ENCODE measurements at places on chromosomes 6 and 20.

DNA sequence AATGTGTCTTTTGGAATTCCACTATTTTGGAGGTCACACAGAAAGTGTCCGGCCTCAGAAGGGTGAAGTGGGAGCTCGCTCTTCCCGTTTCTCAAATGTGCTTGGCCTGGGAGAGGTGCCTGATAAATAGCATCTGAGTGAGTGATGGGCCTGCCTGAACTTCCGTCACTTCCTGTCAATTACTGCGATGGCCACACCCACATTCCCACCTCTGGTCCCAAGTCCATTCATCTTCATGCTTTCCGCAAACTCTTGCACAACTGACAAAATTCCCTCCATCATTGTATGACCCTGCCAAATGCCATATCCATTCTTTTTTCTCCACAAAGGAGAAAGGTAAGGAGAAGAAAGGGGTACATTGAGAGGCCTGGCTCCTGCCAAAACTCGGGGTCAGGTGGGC, 169.0 kb downstream of the QKI start:
- DNase-seq, result no peak

DNA sequence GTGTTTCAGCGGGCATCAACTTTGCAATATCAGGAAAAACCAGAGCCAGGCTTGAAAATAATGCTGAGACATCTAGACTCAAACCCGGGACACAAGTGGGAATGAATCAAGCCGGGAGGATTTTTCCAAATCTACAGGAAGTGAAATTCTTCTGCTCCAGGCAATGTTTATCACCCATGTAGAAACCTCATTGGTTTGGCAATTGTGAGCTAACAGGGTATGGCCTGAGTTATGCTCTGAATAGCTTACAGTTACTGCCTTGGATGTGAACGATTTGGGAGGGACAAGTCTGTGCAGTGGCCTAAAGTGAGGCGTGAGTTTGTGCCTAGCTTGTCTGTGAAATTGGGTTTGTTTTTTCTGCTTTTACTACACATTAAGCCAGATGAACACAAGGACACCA, 87.4 kb downstream of the PCSK2 start:
- DNase-seq, result no peak

- no peak for DNase-seq
These were observed 52.8 kb downstream of the YTHDF1 start for GRCh38 chr20:63163171-63163570.

- DNase-seq, result no peak
These were observed 36.2 kb downstream of the ARMC2 start for GRCh38 chr6:108884211-108885059.

DNA sequence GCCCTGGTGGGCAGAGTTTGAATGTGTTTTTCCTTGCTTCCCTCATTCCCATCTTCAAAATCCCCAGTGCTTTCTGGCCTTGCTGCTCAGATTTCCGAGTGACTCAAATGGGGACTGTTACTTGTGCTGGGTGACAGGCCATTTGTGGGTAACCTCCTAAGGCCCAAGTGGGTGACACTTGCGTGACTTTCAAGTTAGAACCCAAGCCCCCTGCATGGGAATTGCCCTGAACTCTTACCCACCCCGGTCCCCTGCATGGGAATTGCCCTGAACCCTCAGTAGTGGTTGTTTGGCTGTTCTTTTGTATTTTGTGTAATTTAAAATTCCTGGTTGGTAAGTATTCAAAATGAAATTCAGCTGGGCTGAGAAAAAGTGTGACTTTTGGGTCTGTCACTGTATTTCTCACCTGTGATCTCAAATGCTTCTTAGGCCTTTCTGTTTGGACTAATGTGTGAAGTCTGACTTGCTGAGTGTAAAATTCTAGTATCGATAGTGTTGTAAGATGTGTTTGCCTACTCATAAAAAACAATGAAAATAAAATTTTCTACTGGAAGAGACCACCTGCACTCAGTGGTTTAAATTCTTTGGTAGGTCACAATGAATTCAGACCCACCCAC, 12.4 kb upstream of the RBM38 start:
- no peak for DNase-seq

DNA sequence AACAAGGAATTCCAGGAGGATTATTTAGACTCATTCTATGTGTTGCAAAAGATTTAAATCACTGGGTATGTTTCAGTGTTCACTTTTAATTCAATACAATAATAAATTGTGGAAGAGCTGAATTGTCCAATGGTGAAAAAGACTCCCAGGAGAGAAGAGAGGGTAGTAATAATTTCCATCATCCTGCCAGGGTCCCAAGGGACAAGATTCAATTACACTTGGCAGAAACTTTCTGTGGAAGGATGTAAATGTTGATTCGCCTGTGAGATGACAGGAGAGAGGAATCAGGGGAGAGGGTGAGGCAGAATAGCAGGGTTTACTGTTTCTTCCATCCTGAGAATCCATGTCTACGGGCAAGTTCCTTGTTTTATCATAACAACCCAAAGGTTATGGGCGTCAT, 342.7 kb downstream of the ESR1 start:
- DNase-seq, result no peak

DNA sequence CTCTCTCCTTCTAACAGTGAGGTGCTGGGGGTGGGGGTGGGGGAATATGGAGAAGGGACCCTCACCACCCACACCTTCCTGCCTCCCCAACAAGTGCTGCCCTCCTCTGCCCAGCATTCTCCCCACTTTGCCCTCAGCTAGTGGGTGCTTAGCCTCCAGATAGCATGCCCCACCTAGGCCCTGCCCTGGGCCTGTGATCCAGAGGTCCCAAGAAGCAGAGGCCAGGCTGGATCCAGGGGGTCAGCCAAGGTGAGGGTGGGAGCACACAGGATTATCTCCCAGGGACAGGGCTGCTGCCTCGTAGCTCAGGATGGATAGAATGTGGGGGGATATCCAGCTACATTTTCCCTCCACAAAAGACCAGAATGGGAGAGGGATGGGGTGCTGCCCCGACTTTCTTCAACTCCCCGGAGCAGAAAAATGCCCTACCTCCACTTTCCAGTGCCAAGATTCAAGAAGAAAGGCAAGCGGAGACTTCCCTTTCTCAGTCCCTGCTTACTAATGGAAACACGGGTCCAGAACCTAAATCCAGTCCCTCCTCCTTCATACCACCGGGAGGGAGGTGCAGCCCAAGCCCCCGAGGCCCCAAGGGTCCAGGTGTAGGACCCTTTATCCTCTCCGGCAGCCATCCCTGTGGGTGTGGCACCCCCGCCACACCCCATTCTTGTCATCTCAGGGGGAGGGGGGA, 987 bp downstream of the ADISSP start:
- no peak for DNase-seq

DNA sequence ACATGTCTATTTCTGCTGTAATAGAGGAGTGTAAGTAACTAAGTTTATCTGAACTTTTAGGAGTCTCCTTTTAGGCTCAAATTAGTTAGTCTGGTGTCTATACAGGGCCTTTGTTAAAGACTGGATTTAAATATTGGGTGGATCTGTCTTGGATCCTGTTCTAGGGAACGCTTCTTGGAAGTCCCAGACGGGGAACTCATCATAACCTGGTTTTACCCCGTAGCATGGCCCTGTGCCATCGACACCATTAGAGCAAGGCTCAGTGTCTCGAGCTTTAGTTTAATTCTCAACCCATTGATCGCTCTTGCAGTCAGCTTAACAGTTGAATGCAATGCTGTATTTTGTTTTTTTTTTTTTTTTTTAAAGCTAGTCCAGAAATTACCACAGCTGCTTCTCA, 89.9 kb downstream of the CARMIL1 start:
- no peak for DNase-seq

GRCh38 chr20:8997701-8998117, 71.2 kb upstream of the PLCB4 start:
- DNase-seq, result no peak

- no peak for DNase-seq
These were observed 47.5 kb upstream of the NAA20 start for GRCh38 chr20:19969507-19970255.

- no peak for DNase-seq
These were observed 159.6 kb downstream of the SYNDIG1 start for GRCh38 chr20:24628985-24629384.

- DNase-seq, result no peak
These were observed 31.1 kb downstream of the CEBPB start for GRCh38 chr20:50221501-50222308.

- no peak for DNase-seq
These were observed 33.9 kb upstream of the HS3ST5 start for GRCh38 chr6:114376611-114377175.
